ENCODE measurements at places on chromosomes 5 and 9.

GRCh38 chr9:125462861-125463291 is 201.2 kb downstream of the GAPVD1 start:
- peaks cover 10% of the 10 kb centered on the region for H3K36me3 ChIP-seq
- no peak for DNase-seq
- H3K27me3 ChIP-seq: no peaks in the 10 kb centered on the region

- peaks cover 18% of the 10 kb centered on the region for H3K4me1 ChIP-seq
- no peak overlapping the region for H3K27ac ChIP-seq
These were observed 494.6 kb downstream of the GADD45G start for GRCh38 chr9:90099262-90099963.

DNA sequence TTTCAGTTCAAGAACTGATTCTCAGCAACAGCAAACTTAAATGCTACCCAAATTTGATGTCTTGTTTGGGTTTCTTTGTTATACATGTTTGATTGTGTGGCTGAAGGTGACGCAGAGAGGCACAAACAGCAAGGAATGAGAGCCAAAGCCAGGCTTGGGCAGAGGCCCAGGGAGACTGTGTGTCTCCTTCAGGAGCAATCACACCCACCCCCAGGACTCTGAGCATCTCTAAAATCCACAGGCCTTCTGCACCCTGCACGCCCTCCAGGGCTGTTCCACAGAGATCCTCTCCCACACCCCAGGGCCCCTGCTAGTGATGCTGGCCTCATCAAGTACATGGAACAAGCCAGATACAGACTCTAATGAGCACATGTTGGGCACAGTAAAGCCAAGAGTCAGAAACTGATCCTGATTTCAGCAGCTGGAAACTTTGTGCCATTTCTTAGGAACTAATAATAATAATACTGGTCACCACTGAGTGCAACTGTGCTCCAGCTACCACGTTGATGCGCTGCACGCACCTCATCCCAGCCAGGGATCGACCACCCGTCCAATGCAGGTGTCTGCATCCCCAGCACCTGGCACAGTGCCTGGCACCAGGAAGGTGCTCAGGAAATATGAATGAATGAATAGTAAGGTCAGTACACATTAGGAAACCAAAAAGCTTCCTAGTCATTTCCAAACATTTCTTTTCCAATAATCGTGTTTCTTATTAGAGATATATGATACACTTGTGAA is 54.6 kb upstream of the TCF7 start:
- no peak overlapping the region for H3K27ac ChIP-seq
- DNase-seq: no peak
- no peaks in the 10 kb centered on the region for H3K4me1 ChIP-seq

GRCh38 chr9:92650296-92650695 is 19.6 kb downstream of the IPPK start:
- no peak for DNase-seq
- no peaks in the 10 kb centered on the region for H3K27me3 ChIP-seq
- no peak overlapping the region for H3K27ac ChIP-seq
- peaks cover 16% of the 10 kb centered on the region for H3K4me1 ChIP-seq
- H3K36me3 ChIP-seq: peaks cover 47% of the 10 kb centered on the region

- no peak overlapping the region for H3K4me3 ChIP-seq
- peaks cover 25% of the 10 kb centered on the region for H3K4me1 ChIP-seq
- H3K27ac ChIP-seq: peak overlapping the region; percentile 76
- no peaks in the 10 kb centered on the region for H3K27me3 ChIP-seq
These were observed 183.5 kb downstream of the RFX3 start for GRCh38 chr9:3342159-3342777.

DNA sequence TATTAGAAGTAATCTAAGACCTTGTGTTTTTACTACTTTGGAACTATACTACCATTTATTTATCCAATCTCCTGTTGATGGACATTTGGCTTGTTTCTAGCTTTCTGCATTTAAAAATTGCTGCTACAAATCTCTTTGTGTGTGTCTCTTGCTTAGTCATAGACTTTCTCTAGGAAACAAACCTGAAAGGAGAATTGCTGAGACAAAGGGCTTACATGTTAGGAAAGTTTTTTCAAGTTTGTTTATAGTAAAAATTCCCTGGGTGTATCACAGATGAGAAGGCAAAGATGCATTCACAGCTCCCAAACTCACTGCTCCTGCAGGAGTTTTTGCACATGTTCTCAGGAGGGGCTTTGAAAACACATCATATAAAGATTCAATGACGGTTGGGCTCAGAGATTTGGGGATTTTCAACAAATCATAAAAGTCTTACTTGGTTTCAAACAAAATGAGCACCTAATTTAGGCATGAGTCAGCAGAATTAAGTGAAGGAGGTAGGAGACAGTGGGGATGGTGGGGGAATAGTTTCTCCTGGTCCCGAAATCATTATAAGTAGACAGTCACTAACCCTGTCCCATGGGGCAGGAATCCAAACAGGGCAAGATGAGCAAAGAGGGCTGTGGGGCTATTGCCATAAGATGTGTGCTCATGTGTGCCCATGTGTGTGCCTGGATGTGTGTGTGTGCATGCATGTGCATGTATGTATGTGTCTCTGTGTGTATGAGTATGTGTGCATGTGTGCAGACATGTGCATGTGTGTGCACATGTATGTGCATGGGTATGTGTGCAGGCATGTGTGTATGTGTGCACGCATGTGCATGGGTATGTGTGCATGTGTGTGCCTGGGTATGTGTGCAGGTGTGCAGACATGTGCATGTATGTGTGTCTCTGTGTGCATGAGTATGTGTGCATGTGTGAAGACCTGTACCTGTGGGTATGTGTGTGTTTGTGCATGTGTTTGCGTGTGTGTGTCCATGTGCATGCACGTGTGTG is 43.4 kb upstream of the S1PR3 start:
- H3K27me3 ChIP-seq: peaks cover 12% of the 10 kb centered on the region
- H3K4me1 ChIP-seq: peaks cover 14% of the 10 kb centered on the region
- no peak overlapping the region for H3K27ac ChIP-seq
- DNase-seq: no peak
- no peak overlapping the region for H3K4me3 ChIP-seq
